ENCODE measurements at places on chromosomes 12 and 14.

GRCh38 chr14:101875727-101876554 is 88.4 kb upstream of the DYNC1H1 start:
- DNase-seq: no peak

DNA sequence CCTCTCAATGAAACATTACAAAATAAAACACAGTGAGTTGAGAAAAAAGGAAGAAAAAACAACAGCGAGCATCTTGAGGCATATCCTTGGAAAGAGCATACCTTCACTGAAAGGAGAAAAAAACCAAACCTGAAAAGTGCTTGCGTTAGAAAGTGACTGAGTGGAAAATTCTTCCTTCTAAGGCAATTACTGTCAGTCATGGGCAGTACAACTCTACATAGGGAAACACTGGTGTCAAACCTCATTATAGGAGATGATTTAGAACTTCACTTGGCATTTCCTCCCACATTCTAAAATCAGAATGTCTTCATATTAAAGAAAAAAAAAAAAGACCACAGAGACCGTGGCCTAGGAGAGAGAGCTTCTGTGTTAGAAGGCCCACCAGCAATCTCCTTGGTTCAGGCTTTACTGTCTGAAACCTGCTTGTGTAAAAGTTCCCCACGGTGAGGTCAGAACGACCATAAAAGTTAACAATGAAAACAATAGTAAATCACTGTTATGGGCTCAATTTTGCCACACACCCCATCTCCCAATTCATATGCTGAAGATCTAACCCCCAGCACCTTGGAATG is 91.1 kb upstream of the CRY1 start:
- no peak for DNase-seq

GRCh38 chr14:23817164-23817767 is 136.3 kb upstream of the DHRS4 start:
- no peak for DNase-seq

- DNase-seq: no peak
Observed at GRCh38 chr14:63852271-63852816, 460 bp upstream of the SYNE2 start.

DNA sequence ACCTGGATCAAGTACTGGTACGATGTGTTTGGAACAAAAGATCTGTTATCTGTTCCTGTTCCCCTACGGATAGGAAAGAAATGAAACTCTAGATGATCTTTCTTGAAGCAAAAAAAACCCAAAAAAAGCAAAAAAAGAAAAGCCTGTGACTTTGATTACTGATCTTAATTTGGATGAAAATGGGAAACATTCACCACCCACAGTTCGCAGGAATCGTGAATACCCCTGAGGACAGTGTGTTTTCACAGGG is 138.7 kb upstream of the LMNTD1 start:
- no peak for DNase-seq
